ENCODE measurements at places on chromosomes 2 and 18.

DNA sequence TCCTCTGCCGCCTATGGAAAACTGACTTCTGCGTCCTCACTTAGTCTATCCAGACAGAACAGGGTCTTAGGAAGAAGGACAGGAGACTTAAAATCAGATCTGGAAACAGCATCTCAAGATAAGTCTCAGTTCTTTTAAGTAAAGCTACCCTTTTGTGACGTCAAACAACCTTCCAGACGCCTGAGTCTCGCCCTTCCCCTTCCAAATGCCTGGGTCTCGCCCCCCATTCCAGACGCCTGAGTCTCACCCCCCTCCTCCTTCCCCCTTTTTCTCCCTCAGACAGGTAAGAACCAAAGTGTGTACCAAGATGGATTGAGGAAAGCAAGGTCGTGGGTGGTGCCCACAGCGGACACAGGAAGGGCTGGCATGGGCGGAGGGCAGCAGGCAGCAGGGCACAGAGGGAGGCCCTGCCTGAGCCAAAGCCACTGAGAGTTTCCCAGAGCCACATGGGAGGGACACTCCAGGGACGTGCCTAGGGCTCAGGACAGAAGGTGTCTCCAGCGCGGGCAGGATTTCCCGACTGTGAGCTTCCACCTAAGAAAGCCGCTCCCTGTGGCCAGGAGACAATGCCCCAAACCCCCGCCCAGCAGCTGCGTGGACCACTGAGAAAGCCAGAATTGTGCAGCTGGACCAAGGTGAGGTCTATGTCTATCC, 51.3 kb downstream of the ANKMY1 start:
- DNase-seq, result no peak

DNA sequence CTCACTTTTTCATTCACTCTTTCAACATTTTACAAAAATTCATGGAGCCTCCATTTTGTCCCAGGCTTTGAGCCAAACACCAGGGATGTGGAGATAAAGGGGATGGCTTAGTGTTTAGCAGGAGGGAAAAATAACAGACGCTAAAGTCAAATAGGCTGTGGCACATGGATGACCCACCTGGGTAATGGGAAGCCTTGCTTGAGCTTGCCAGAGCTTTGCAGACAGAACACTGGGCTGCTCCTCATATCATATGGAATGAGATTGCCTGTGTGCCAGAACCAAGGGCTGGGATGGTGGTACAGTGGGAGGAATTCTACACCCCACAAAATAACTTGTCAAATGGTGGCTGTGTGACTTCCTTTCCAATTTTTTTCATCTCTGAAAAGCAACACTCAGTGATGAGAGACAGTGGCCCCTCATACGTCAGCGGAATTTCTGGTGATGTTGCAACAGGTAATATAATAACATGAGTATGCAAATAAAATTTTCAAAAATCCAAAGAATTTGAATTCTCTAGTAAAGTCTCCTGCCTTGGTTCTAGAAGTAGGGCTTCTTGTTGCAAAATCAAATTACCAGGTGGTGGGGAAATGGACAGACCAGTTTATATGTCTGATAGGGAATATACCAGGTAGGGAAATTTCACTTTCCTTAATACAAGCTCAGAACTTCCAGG, 252.9 kb downstream of the CLIP4 start:
- no peak for DNase-seq

- no peak for DNase-seq
These were observed 34.9 kb downstream of the ARHGAP28 start for GRCh38 chr18:6764382-6764781.

DNA sequence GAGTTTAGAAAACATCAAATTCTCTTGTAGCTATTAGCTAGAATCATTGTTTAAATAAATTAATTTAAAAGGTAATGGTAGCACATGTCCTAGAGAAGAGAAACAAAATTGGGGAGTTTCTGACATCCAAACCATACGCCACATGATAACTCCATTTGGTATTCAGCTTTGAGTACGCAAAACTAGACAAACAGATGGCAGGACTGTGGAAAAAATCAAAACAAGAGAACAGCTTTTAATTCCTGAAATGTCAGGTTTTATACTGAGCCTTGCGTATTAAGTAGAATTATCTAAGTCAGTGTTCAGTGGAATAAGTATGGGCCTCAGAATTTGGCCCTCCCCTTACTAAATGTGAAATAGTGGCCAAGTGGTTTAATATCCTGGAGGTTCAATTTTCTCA, 82.4 kb upstream of the PDE1A start:
- no peak for DNase-seq

DNA sequence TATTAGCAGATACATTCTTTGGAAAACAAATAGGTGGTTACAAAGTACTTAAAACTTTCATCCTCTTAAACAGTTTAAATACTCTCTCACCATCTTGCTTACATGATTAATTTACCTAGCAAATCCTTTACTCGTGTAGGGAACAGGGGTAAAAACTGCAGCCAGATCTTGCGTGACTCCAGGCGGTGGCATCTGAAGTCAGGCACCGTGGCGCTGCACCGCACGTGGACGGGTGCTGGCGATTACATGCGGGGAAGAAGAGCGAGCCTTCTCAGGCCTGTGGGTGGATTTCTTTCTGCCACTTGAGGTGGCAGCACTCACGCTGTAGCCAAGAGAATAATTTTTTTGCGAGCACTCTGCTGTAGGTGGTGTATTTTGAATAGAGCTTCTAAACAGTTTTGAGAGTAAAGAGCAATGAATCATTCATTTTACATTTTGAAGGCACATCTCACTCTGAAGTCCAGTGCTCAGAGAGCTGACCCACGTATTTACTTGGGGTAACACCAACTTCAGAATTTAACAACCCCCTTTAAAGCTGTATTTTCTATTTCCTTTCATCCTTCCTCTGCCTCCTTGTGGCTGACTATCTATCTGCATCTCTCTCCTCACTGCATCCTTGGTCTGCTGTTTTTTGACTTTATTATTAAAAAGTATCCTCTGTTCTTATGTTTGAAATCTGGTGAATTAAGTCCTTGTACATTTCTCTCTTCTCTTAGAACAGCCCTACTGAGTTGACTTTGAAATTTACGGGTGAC, 68.9 kb downstream of the EPAS1 start:
- DNase-seq, result no peak

- no peak for DNase-seq
These were observed 128.9 kb upstream of the ASB18 start for GRCh38 chr2:236393101-236393500.

DNA sequence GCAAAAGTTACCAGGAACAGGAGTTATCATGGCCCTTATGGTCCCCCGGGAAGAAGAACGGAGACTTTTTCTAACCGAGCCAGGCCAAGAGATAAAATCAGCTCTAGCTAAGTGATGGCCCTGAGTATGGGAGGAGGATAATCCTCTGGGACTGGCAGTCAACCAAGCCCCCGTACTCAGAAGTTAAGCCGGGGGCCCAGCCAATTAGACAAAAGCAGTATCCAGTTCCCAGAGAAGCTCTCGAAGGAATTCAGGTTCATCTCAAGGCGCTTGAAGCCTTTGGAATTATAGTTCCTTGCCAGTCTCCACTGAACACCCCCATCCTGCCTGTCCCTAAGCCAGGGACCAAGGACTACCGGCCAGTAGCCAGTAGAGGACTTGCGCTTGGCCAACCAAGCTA, 365.3 kb upstream of the TCF4 start:
- DNase-seq, result no peak

- no peak for DNase-seq
These were observed 54.2 kb upstream of the FRZB start for GRCh38 chr2:182920631-182921056.
